Vagina (tissue), 2 donors: ENCODE measurements at places on chromosomes 5 and 9. TPM values are rescaled to one million over a fixed set of nuclear protein-coding genes. Genes with fewer than 3 reads are reported as not detected.

The SPARC gene
- 273 TPM for total RNA-seq

The TTC16 gene
- total RNA-seq: 0.25 TPM

The NDUFS6 gene
- total RNA-seq: 26.8 TPM

- no peak for DNase-seq
Measured at GRCh38 chr5:134083517-134083916, 31.0 kb upstream of the TCF7 start.

DNA sequence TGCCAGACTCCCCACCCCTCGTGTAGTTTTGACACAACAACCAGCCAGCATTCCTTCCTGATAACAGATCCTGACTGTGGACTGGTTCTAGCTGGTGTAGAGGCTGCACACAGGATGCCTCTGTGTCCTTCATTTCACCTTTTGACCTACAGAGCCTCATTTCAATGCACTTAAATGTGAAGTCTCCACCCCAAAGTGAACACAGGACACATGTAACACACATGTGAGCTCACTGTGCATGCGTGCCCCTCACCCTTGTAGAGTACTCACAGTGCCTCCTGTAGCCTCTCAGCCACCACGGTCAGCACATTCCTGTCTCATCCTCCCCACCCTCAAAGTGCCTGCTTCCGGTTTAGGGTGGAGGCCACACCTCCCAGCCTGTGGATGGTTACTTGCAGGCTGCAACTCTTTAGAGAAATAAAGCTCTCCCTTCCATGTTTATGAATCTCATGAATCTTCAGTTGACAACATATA lies 11.6 kb upstream of the NKD2 start:
- no peak for DNase-seq

DNA sequence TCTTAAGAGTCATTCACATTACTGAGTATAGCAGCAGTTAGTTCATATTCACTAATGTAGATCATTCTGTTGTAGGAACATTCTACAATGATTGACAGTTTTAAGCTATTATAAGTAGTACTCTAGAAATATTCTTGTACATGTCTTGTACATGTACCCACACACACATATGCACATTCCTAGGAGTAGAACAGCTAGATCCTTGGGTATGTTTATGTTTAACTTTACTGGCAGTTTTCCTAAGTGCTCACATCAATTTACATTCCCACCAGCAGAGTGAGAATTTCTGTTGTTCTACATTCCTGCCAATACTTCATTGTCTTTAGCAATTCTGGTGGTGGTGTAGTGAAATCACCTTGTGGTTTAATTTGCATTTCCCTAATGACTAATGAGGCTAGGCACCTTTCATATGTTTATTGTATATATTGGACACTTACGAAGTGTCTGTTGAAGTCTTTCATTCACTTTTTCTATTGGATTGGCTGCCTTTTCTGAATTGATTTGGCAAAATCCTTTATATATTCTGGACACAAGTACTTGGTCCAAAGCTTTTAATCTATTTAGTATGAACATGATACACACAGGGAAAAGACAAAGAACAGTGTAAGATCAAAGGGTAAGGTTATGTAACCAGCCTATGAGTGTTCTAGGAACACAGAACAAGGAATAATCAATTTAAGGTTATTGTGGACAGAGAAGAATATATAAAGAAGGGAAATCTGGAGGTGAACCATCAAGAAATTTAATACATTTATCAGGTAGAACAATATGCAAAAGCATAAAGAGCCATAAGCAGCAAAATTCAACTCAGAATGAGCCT lies 95.6 kb downstream of the MLLT3 start:
- no peak for DNase-seq

DNA sequence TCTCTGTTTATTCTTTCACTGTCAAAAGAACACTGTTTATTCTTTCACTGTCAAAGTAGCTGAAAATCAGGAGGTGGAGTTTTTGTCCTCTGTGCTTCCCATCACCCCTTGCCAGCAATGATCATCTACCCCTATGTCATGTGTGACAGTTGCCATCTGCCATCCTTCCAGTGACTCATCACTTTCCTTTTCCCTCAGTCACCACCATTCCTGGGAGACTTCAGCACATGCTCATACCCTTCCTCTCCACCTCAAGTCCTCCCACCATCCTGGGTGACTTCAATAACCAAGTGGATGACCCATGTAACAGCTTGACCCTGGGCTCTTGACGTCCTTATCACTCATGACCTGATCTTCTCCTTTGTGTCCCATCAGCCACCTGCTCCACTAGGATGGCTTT lies 43.3 kb upstream of the RASEF start:
- DNase-seq: no peak

- no peak for DNase-seq
Measured at GRCh38 chr5:138271281-138271680, 3.1 kb downstream of the GFRA3 start.

GRCh38 chr5:23446424-23446823 lies 61.0 kb upstream of the PRDM9 start:
- no peak for DNase-seq
